ENCODE measurements at places on chromosomes 2 and 18.
A peak's percentile ranks its signal among the peaks of the same experiment; 100 is the strongest.

GRCh38 chr2:69505710-69506109 lies 68.5 kb upstream of the NFU1 start:
- DNase-seq = no peak

GRCh38 chr2:223873672-223874071 lies 36.3 kb upstream of the AP1S3 start:
- no peak for DNase-seq

DNA sequence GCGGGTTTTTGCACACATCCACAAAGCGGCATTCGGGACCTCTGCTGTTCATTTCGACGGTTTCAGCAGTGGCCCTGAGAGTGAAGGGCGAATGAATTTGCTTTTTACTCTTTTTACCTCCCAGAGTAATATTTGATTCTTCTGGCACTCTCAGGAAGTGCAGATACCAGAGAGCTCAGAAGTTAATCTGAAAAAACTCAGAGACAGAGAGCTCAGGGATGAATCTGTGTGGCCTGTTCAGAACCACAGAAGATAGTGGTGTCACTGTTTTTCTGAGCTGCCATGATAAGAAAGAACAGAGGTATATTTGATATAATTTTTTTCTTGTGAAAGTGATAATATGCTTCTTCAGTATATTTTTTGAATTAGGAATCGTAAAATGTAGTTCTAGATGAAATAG lies 129.3 kb downstream of the MBP start:
- no peak for DNase-seq

GRCh38 chr2:68643011-68643873 lies at the start of gene PROKR1:
Gene PROKR1, plus strand, starts transcription at chr2:68643579. Its CDS starts 2,243 bp downstream, at chr2:68645822.
- peak; percentile 21 for DNase-seq

DNA sequence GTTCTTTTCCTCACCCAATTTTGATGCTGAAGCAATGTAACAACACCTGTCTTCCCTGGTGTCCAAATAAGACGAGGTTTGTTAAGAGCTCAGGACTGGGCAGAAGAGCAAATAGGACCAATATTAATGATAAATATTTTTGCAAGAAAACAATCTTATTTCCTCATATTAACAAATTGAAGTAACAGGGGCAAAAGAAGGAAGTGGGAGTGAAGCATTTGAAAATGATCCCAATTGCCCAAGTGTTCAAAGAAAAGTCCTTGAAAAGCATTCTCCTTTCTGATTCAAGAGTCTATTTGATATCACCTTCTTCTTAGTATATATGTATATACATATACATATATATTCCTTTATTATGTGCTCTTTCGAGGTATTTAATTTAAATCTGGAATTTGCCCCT lies 418.8 kb downstream of the ARHGAP15 start:
- DNase-seq = no peak

DNA sequence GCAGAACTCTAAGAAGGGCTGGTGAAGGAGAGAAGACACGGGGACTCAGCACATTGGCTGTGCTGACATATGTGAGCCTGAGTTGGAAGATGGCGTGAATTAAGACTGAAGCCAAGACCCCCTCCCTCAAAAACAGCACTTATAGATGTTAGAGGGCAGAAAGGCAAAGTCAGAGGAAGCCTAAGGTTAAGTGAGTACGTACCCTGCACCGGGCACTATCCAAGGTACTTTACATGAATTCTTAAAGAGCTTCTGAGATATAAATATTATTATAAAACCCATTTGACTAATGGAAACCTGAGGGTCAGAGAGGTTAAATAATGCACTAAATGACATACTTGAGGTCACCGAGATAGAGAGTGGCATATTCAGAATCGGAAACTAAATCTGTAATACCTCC lies 25.6 kb downstream of the SIX3 start:
- no peak for DNase-seq

DNA sequence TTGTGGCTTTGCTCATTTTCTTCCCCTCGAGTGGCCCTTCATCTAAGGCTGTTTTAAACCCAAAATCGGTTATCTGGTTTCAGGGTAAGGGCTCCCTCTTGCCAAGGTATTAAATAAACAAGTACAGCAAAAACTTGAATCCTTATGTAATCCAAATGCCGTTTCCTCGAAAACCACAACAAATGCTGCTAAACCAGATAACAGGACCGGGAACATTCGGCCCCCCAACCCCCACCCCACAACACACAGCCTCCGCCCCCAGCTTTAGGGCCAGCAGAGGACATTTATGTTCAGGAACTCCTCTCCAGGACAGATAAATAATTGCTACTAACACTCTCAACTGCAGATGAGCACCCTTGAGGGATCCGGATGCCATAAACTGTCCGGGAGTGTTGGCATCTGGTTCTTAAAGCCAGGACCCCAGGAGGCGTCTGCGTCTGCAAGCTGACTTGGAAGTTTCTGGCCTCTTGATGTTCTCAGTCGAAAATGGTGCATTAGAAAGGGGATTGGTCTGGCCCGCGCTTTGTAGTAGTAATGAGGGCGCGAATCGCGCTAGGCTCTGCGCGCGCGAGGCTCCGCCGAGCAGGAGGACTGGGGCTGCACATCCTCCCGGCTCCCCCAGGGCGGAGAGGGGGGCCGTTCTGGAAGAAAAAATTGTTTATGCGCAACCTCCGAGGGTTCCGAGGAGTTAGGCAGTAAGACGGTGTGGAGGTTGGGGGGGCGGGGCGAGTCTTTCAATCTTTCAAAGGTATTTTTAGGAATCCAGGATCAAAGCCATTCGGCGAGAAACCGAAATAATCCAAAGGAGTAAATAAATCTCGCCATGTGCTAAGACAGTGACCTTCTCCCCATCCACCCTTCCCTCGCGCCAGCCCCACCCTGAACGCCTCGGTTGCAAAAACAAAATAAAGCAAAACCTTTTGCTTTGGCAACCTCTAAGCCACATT lies 3.9 kb upstream of the ID2 start:
- peak; percentile 27 for DNase-seq
